ENCODE measurements at places on chromosomes 6 and 20.

GRCh38 chr20:12740647-12741046 lies 268.1 kb upstream of the SPTLC3 start:
- DNase-seq, result no peak

GRCh38 chr20:58665606-58666005 lies 14.5 kb downstream of the STX16 start:
- no peak for DNase-seq

DNA sequence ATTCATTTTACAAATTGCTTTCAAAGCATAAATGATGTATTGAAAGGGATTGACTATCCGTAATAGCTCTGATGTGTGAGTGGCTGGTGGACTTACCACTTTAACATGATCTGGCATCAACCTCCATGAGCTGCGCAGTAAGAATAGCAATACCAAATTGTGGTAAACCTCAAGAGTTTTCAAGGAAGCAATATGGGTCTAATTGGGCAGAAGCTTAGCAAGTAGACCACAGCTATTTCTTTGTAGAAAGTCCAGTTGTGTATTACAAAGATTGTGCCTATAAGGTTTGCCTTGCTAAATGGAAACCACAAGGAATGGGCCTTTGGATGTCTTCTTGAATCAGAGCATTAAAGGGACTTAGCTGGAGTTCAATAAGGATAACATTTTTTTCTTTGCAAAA lies 736.6 kb downstream of the KIF16B start:
- DNase-seq, result peak; percentile 2

DNA sequence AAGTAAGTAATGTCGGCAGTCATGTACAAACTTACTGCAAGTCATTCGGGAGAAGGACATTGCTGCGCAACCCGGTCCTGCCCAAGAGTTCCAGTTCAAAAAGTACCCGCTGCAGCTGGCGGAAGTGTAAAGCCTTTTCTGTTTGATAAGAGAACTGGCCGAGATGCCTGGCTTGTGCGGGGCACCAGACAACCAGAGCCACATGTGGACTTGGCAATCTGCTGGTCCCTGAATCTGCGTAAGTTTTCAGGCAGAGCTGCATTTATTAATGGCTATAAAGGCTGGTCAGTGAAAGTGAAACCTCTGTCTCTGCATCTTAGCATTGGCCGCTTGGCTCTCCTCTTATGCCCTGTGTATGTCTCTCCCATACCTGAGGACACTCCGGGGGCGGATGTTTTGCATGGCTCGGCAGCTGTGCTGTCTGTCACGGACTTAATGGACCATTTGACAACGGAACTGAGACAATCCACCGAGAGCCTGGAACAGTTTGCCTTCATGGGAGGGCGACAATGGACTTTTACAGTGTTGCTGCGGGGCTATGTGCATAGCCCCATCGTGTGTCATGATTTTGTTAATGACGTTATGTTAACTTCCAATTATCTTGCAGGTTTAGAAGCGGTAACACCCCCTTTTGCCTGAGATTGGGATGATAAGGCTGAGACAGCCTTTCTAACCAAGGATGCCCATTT lies 19.8 kb upstream of the RGS17 start:
- no peak for DNase-seq

DNA sequence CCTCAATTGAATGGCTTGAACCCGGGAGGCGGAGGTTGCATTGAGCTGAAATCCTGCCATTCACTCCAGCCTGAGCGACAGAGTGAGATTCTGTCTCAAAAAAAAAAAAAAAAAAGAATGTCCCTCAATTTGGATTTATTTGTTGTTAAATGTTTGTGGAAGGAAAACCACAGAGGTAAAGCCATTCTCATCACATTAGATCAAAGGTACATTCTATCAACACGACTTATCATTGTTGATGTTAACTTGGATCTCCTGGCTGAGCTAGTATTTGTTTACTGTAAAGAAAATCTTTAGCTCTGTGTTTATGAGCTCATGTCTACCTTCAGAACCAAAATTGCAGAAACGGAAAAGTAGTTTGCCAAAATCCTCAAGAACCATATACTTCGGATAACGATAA lies 91.4 kb upstream of the SALL4 start:
- DNase-seq, result no peak

Data from amniotic stem cell (primary cell).